ENCODE measurements at places on chromosomes 5 and 9. TPM values are rescaled to one million over a fixed set of nuclear protein-coding genes. Genes with fewer than 3 reads are reported as not detected.

SIT1 gene
- 92.1 TPM for total RNA-seq

DNA sequence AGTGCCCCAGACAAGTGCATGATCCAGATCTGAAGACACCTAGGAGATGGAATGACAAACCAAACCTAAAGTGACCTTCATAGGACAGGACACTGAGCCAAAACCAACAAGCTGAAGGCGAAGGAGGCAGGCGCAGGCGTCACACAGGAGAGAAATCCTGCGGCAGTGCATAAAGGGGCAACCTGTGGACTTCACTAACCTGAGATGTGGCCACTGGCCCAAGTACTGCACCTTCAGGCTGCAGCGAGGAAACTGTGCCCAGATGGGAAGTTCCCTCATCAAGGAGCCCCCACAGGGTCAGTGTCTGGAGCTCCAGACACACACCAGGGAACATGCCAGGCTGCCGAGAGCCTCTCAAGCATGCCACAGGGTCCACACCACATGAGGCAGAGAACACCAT, 3.7 kb downstream of the IPPK start:
- H3K36me3 ChIP-seq, result peaks cover 29% of the 10 kb centered on the region
- H3K27me3 ChIP-seq, result no peaks in the 10 kb centered on the region
- no peak overlapping the region for H3K4me3 ChIP-seq
- DNase-seq, result no peak
- H3K4me1 ChIP-seq, result peaks cover 36% of the 10 kb centered on the region

GRCh38 chr9:35553670-35554543, 51.2 kb upstream of the TESK1 start:
- H3K27me3 ChIP-seq, result no peaks in the 10 kb centered on the region
- no peak overlapping the region for H3K4me3 ChIP-seq
- H3K4me1 ChIP-seq, result no peaks in the 10 kb centered on the region
- H3K27ac ChIP-seq, result no peak overlapping the region
- H3K36me3 ChIP-seq, result no peaks in the 10 kb centered on the region
- DNase-seq, result peak; percentile 16

OTP gene
- total RNA-seq, result not detected

DNA sequence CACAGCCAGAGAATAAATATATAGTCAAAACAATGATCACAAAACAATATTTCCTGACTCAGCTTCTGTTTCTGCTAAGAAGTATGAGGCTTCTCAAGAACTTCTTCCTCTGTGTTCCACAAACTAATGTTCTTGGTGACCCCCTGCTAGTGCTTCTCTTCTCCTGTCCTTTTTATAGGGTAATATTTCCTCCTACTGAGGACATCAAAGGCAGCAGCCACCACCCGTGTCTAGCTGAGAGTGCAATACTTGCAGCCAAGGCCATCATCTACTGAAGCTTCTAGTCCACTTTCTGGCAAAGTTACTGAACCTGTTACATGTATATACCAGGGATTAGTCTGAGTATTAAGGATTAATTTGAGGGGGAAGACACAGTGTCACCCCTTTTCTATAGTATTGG, 83.7 kb upstream of the SLC12A2 start:
- H3K36me3 ChIP-seq, result no peaks in the 10 kb centered on the region
- no peak overlapping the region for H3K27ac ChIP-seq
- H3K4me3 ChIP-seq, result no peak overlapping the region
- no peaks in the 10 kb centered on the region for H3K27me3 ChIP-seq

C5orf15 gene
- 63.7 TPM for total RNA-seq

SPATA31C1 gene
- not detected for total RNA-seq

NDUFA8 gene
- 45.4 TPM for total RNA-seq

DNA sequence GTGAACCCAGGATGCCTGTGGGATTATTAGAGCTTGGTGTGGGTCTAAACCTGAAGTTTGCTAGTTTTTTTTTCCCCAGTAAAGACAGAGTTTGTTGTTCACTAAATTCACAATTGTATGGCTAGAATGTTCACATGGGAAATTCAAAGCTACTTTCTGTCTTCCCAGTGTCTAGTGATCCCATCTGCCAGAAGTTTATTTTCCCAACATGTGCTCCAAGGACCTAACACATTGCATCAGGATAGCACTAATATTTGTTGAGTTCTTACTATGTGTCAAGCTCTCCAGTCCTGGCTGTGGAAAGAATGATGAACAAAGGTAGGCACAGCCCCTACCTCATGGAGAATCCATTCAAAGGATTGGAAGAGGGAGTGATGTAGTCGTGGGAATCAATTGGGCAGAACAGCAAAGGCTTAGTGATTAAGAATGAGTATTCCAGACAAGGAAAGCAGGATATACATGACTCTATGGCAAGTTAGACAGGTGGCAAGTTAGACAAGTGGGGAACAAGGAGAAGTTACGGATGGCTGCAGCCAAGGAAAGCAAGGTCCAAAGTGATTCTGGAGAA, 521.5 kb upstream of the WWC1 start:
- H3K27me3 ChIP-seq, result no peaks in the 10 kb centered on the region
- no peaks in the 10 kb centered on the region for H3K4me1 ChIP-seq
- no peak overlapping the region for H3K27ac ChIP-seq
- H3K4me3 ChIP-seq, result no peak overlapping the region

MARCHF3 gene
- total RNA-seq, result 1.9 TPM

CHMP5 gene
- 57.6 TPM for total RNA-seq

DNA sequence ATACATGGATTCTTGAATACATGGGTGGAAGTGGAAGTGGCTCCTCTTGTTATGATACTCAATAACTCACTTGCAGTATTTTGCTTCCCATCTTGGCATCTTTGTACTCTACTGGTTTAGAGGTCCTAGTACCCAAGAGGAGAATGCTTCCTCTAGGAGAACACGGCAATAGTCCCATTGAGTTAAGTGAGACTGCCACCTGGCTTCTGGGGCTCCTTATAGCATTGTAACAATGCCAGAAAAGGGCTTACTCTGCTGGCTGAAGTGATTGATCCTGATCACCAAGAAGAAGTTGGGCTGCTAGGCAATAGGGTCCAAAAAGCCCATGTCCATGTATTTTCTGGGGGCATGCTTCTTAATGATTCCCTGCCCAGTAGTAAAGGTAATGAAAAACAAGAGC, 627.6 kb upstream of the SGCD start:
- H3K27me3 ChIP-seq, result no peaks in the 10 kb centered on the region
- H3K27ac ChIP-seq, result no peak overlapping the region
- no peak for DNase-seq
- H3K4me3 ChIP-seq, result no peak overlapping the region
- H3K4me1 ChIP-seq, result no peaks in the 10 kb centered on the region

DNA sequence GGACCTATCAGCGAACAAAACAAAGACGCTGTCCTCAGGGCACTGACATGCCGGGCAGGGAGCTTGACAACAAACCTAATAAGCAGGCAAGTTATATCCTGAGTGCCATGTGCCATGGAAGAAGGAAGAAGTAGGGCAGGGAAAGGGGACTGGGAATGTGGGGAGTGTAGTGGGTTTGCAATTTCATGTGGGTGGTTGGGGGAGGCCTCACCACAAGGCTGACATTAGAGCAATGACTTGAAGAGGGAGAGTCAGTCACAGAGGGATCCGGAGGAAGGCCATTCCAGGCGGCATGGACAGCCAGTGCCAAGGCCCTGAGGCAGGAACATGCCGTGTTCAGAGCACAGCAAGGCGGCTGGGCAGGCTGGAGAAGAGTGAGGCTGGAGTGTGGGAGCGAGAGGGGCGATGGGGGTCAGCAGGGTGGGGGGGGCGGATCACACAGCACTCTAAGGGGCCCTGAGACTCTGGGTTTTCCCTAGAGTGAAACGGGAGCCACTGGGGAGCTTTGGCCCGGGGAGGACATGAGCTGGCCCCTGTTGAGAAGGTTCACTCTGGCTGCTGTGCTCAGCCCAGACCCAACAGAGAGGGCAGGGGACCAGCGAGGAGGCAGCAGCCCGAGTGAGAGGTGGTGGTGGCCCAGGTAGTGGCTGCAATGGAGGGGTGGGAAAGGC, 86.3 kb downstream of the STK10 start:
- no peak overlapping the region for H3K27ac ChIP-seq
- DNase-seq, result no peak
- H3K36me3 ChIP-seq, result peaks cover 67% of the 10 kb centered on the region
- no peak overlapping the region for H3K4me3 ChIP-seq
- H3K4me1 ChIP-seq, result peaks cover 12% of the 10 kb centered on the region
- H3K27me3 ChIP-seq, result no peaks in the 10 kb centered on the region

- H3K36me3 ChIP-seq, result peaks cover 29% of the 10 kb centered on the region
- peaks cover 24% of the 10 kb centered on the region for H3K4me1 ChIP-seq
- H3K4me3 ChIP-seq, result peak overlapping the region; percentile 87
- DNase-seq, result no peak
- peak overlapping the region; percentile 70 for H3K27ac ChIP-seq
- no peaks in the 10 kb centered on the region for H3K27me3 ChIP-seq
Observed at GRCh38 chr5:32311404-32312196, 1.1 kb downstream of the MTMR12 start.

PPWD1 gene
- total RNA-seq, result 53.8 TPM

DNA sequence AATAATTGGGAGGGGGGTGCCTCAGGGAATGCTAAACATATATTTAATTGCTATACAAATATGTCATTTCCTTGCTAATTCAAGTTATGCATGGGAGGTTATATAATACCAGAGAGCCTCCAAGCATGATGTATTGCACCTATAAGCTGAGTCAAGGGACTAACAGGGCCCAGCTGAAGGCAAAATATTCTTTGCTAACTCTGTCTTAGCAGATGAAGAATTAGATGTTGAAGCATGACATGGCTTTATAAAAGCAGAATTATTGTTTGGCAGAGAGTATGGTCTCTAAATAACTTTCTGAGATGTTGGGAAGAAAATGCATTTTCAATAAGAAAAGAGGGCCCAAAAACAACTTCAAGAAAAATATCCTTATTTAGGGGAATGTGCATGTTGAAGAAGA, 60.4 kb downstream of the SGCD start:
- H3K4me1 ChIP-seq, result no peaks in the 10 kb centered on the region
- DNase-seq, result no peak
- H3K36me3 ChIP-seq, result no peaks in the 10 kb centered on the region
- H3K27ac ChIP-seq, result no peak overlapping the region
- H3K4me3 ChIP-seq, result no peak overlapping the region

GRCh38 chr5:150851039-150851438, 4.7 kb downstream of the IRGM start:
- no peak for DNase-seq
- no peaks in the 10 kb centered on the region for H3K36me3 ChIP-seq
- no peak overlapping the region for H3K4me3 ChIP-seq
- H3K4me1 ChIP-seq, result peaks cover 19% of the 10 kb centered on the region
- no peaks in the 10 kb centered on the region for H3K27me3 ChIP-seq
- H3K27ac ChIP-seq, result no peak overlapping the region

DNA sequence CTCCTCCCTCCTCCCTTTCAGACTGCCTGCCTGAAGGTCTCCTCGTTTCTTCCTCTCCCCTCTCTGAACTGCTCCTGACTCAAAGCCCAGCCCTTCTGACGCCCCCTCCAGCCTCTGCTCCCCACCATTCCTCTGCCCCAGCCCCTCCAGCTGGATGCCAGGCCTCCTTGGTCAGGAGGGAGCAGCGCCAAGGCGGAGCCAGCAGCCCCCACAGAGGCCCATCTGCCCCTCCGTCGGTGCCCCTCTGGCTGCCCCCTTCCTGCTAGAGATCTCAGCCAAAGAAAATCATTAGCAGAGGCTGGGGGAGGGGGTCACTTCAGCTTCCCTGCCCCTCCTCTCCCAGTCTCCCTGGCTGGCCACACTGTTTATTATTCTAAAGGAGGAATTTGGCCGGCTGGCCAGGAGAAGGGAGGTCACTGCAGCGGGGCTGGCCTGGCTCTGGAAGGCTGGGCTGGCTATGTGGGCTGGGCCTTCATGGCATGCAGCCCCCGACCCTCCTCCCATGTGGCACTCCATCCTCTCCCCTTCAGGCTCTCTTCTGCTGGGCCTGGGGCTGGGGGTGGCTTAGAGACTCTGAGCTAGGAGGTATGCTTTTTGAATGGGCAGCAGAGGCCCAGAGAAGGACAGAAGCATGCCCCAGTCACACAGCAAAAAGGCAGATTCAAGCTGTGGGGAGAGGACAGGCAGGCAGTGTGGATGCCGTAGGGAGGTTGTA, 16.9 kb downstream of the PDGFRB start:
- no peak overlapping the region for H3K27ac ChIP-seq
- no peaks in the 10 kb centered on the region for H3K36me3 ChIP-seq
- no peak for DNase-seq
- peaks cover 4% of the 10 kb centered on the region for H3K4me1 ChIP-seq

ITGA2 gene
- total RNA-seq, result 1.5 TPM

GRCh38 chr5:127355337-127355736, 64.7 kb downstream of the MEGF10 start:
- no peaks in the 10 kb centered on the region for H3K4me1 ChIP-seq
- H3K4me3 ChIP-seq, result no peak overlapping the region
- H3K27me3 ChIP-seq, result no peaks in the 10 kb centered on the region
- H3K36me3 ChIP-seq, result no peaks in the 10 kb centered on the region
- no peak overlapping the region for H3K27ac ChIP-seq

UGT3A1 gene
- not detected for total RNA-seq

MLANA gene
- total RNA-seq, result not detected

DNA sequence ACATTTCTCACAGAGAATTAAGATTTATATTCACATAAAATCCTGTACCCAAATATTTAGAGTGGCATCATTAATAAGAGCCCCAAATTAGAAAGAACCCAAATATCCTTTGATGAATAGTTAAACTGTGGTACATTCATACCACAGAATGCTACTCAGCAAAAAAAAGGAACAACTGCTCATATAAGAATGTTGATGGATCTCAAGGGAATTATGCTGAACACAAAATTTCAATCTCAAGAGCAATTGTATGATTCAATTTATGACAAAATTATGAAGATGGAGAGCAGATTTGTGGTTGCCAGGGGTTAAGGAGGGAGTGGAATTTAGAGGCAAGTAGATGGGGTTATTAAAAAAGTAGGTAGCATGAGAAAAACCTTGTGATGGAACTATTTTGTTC, 4.5 kb upstream of the PAIP1 start:
- DNase-seq, result no peak
- no peak overlapping the region for H3K27ac ChIP-seq
- H3K27me3 ChIP-seq, result peaks cover 9% of the 10 kb centered on the region
- H3K4me1 ChIP-seq, result peaks cover 8% of the 10 kb centered on the region
- no peaks in the 10 kb centered on the region for H3K36me3 ChIP-seq
- no peak overlapping the region for H3K4me3 ChIP-seq

- peak; percentile 36 for DNase-seq
- H3K4me3 ChIP-seq, result no peak overlapping the region
- no peak overlapping the region for H3K27ac ChIP-seq
- H3K36me3 ChIP-seq, result no peaks in the 10 kb centered on the region
- peaks cover 9% of the 10 kb centered on the region for H3K4me1 ChIP-seq
Observed at GRCh38 chr9:136762915-136763648, 1.2 kb downstream of the LCN15 start.

DNA sequence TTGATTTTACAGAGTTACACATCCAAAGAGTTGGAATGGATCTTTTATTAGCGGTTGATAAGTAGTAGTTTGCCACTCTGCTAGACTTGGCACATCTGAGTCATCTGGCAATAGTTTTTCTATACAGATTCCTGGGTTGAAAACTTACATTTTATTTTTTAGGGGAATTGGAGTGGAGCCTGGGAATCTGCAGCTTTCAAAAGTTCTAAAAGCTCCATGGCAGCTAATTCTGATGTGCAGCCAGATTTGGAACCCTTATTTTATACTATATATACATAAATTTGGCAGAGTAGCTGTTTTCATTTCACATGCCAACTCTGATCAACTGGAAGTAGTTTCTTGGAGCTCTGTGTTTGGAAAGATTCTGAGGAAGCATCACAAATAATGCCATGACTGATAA, 715.5 kb downstream of the TLR4 start:
- H3K4me1 ChIP-seq, result no peaks in the 10 kb centered on the region
- no peak overlapping the region for H3K27ac ChIP-seq
- H3K36me3 ChIP-seq, result no peaks in the 10 kb centered on the region

STPG3 gene
- total RNA-seq, result 0.48 TPM
